ENCODE measurements at places on chromosomes 5 and 9.

- DNase-seq = no peak
Observed at GRCh38 chr9:8599937-8600336, 800.4 kb upstream of the DMAC1 start.

GRCh38 chr9:108479989-108480652 is 375.7 kb downstream of the ACTL7B start:
- no peak for DNase-seq

GRCh38 chr9:127776195-127776923 is 2.1 kb downstream of the SH2D3C start:
- peak; percentile 67 for DNase-seq

DNA sequence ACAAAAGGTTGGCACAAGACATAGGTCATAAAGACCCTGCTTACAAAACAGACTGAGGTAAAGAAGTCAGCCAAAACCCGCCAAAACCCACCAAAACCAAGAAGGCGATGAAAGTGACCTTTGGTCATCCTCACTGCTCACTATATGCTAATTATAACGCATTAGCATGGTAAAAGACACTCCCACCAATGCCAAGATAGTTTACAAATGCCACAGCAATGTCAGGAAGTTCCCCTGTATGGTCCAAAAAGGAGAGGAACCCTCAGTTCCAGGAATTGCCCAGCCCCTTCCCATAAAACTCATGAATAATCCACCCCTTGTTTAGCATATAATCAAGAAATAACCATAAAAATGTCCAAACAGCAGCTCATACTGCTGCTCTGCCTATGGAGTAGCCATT is 27.7 kb downstream of the MLLT3 start:
- DNase-seq = no peak
